ENCODE measurements at places on chromosomes 6 and 20.

- no peak for DNase-seq
Observed at GRCh38 chr6:27178407-27178730, 69.1 kb upstream of the PRSS16 start.

- no peak for DNase-seq
Observed at GRCh38 chr20:44370639-44371218, 15.2 kb downstream of the HNF4A start.

- no peak for DNase-seq
Observed at GRCh38 chr6:12344296-12344695, 54.1 kb downstream of the EDN1 start.

DNA sequence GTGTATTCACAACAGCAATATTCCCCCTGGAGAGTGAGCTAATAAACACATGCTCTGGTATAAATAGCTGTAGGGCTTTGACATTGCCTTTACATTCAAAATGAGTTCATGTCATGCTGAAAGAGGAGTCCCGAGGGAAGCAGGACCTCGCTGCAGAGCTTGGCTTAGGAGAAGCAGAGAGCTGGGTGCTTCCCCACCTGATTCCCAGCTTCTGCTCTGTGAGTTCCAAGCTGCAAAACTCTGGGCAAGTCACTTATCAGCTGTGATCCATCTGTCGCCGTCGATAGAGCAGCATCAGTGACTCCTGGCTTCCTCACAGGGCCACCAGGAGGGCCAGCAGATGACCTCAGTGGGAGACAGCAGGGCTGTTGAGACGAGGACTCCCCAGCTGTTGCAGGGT is 241.8 kb downstream of the ANKRD60 start:
- no peak for DNase-seq

- DNase-seq, result no peak
Observed at GRCh38 chr6:108988296-108988695, 106.3 kb downstream of the SESN1 start.

DNA sequence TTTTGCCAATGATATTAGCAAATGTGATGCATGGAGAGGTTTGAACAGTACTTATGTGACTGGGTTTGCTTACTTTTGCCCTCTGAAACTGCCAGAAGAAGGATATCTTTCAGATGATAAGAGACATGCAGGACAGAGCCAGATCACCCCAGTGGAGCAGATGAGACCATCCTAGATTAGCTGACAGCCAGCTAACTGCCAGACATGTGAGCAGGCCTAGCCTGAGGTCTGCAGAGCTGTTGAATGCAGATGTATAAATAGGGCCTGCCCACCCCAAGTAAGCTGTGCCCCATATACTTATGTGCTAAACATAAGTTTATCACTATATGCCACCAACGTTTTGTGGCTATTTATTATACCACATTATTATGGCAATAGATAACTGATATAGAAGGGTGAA is 5.9 kb downstream of the ZSCAN31 start:
- DNase-seq, result no peak

- DNase-seq, result no peak
Observed at GRCh38 chr20:37363221-37364012, 17.5 kb downstream of the SRC start.

DNA sequence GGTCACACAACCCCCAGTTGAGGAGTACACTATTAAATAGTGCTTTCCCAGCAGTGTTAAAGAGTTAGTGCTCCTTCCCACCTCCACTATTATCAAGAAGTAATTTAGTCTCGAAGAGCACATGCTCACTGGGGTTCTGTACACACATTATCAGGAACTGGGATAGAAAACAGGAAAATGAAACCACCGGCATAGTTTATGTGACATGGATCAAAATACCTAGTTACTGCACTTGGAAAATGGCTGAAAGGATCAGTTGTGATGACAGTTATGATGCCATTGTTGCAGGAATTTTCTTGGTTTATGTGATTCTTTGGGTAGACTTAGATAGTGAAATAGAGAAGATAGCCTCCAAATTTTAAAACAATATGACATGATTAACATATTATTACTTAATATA is 152.9 kb downstream of the AKAP7 start:
- no peak for DNase-seq

DNA sequence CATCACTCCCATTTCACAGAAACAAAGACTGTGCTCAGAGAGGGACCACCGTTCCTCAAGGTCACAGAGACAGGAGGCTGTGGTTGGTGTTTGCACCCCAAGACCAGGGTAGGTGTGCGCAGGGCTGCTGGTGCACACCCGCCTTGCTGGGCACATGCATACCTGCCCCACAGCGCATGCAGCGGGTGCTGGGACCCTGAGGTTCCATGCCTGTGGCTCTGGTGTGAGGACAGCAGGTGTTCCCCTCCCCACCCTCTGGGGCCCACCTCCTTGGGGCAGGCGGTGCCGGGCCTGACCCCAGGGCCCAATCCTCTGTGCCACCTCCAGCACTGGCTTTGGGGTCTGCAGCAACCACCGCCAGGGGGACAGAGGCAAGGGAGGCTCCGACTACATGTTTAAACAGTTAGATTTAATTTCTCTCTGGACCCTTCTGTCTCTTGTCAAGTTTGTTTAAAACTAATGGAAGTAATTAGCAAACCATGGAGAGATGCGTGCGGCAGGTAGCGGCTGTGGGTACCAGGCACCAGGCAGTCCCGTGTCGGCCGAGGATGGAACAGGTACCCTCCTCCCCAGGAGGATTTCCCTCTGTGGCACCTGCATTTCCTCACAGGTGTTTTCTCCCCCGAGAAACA is 327.8 kb downstream of the TAF4 start:
- no peak for DNase-seq

DNA sequence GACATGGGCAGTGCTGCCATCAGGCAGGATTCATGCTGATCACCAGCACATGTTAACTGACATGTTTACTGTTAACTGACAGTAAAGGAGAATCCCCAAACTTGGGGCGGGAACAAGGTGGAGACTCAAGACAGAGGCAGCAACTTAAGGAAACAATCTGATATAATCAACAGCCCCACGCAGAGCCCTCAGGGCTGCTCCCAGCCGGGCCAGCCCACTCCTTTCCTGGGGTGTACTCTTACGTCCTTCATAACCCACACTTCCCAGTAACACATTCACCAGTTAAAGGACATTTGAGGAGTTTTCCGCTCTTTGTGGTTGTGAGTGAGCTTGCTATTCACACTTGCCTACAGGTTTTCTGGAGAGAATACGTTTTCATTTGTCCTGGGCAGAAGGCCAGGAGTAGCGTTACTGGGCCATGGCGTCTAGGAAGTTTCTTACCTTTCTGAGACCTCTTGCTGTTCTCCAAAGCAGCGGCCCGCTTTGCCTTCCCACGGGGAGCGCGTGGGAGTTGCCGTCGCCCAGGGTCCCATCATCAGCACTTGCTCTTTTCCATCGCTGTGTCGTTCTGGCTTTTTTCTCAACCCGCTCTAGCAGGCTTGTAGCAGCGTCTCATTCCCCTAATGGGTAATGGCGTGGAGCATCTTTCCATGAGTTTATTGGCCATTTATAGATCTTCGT is 56.4 kb downstream of the FOXF2 start:
- no peak for DNase-seq

- DNase-seq, result no peak
Observed at GRCh38 chr20:37903317-37904007, 535 bp downstream of the VSTM2L start.

GRCh38 chr20:20276811-20277530 is 90.9 kb upstream of the INSM1 start:
- no peak for DNase-seq

- DNase-seq, result no peak
Observed at GRCh38 chr6:156820089-156820798, 43.1 kb downstream of the ARID1B start.

DNA sequence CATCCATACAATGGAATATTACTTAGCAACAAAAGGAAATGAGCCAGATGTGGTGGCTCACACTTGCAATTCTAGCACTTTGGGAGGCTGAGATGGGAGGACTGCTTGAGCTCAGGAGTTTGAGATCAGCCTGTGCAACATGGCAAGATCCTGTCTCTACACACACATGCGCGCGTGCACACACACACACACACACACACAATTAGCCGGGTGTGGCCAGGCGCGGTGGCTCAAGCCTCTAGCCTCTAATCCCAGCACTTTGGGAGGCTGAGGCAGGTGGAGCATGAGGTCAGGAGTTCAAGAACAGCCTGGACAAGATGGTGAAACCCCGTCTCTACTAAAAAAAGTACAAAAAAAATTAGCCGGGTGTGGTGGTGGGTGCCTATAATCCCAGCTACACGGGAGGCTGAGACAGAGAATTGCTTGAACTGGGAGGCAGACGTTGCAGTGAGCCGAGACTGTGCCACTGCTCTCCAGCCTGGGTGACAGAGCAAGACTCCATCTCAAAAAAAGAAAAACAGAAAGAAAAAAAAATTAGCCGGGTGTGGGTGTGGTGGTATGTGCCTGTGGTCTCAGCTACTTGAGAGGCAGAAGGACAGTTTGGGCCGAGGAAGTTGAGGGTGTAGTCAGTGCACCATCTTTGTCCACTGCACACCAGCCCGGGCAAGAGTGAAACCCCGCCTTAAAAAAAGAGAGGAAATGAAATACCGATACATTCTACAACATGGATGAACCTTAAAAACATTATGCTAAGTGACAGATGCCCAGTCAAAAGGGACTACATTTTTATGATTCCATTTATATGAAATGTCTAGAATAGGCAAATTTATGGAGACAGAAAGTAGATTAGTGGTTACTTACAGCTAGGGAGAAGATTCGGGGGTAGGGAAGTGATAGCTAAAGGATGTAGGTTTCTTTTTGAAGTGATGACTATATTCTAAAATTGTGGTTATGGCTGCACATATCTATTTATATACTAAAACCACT is 52.5 kb downstream of the RBL1 start:
- DNase-seq, result no peak

DNA sequence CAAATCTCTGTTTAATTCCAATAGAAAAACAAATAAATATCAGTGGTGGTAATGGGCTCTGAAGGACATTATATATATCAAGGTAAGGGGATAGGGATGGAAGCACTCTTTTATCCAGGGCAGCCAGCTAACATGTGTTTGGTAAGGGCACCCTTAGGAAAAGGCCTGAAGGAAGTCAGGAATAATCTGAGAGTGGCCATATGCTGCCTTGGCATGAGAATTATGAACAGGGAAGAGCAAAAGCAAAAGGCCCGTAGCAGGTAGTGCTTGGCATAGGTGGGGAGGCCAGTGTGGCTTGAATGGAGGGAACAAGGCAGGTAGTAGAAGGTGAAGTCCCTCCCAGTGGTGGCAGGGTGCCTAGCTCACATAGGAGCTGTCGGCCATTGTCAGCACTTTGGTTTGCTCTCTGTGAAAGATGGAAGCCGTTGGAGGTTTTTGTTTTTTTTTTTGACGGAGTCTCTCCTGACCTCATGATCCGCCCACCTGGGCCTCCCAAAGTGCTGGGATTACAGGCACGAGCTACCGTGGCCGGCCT is 39.6 kb upstream of the CSE1L start:
- DNase-seq, result peak; percentile 70

GRCh38 chr6:32406857-32407256 is at the start of gene BTNL2:
Gene BTNL2, minus strand, starts transcription at chr6:32407181. Its CDS starts 58 bp downstream, at chr6:32407123.
- DNase-seq, result no peak

- no peak for DNase-seq
Observed at GRCh38 chr6:151327101-151327500, 64.3 kb downstream of the ZBTB2 start.

DNA sequence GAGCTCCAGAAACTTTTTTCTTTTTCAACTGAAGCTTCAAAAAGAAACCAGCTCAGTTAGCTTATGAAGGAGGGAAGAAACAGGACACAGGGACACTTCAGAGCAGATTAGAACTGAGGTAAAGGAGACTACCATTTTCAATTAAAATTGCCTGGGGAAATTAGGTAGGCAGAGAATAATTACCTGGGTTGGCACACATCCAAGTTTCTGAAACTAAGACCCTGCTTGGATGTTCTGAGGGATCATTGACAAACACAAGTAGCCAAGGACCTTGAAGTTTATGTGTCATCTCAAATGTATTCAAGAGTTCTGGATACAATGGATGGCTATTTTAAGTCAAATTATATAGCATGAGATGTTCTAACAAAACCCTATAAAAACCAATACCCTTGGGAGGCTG is 137.6 kb downstream of the PLCB4 start:
- DNase-seq, result no peak

GRCh38 chr20:15895560-15896084 is 677.6 kb downstream of the KIF16B start:
- DNase-seq, result no peak

DNA sequence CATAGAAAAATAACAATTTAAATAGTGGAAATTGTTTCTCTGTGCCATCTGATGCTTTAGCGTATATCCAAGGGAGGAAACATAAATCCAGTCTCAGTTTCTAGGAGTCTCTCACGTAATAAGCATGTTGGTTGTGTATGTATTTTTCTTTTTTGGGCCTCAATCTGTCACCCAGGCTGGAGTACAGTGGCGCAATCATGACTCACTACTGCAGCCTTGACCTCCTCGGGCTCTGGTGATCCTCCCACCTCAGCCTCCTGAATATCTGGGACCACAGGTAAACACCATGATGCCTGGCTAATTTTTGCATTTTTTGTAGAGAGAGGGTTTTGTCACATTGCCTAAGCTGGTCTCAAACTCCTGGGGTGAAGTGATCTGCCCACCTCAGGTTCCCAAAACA is 78.6 kb upstream of the PLN start:
- DNase-seq, result no peak

DNA sequence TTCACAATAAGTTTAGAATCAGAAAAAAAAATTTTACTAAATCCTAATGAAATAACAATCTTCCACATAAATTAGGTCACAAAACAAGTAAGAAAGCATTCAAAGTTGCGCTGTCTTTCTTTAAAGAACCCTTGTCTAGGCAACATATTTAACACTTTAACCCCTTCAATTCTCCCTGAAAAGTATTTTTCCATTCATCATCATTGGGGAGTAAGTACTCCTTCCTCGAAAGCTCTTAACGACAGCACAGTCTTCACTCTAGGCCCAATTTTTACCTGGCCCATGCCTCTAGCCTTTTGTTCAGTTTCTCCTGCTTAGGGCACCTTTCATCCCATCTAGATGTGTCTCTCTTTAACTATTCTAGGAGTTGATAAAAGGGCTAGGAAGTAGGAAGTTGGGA is 2.6 kb downstream of the TSPYL1 start:
- DNase-seq, result no peak

DNA sequence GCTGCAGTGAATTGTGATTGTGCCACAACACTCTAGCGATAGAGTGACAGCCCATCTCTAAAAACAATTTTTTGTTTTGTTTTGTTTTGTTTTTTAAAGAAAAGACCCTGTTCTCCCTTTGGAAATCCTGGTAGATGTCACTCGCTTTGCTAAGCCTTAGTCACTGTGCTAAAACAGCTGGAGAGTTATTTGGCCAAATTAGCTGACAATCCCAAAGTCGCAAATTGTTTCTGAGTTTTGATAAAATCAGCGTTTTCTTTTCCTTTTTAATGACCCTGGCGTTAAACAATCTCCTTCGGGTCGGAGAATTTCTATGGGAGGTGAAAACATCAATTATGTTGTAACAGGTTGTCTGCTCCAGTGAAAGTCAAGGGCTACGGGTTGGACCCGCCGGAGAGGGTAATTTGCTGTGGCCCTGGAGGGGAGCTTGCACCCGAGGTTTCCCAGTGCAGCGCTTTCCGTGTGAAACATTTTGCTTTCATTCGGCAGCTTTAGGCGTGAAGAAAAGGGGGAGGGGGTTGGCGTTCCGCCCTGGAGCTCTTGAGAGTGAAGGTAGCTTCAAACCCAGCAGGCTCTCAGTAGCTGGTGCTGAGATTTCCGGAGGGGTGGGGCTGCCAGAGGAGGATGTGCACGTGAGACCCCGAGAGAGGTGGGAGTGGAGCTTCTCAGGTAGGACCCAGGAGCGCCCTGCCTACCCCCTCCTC is 296.6 kb downstream of the PHACTR1 start:
- no peak for DNase-seq
